ENCODE measurements at places on chromosomes 12 and 14. TPM values are rescaled to one million over a fixed set of nuclear protein-coding genes. Genes with fewer than 3 reads are reported as not detected.

GRCh38 chr12:27652174-27652763 is 44.0 kb upstream of the REP15 start:
- no peaks in the 10 kb centered on the region for H3K27me3 ChIP-seq
- no peak overlapping the region for H3K27ac ChIP-seq
- peaks cover 7% of the 10 kb centered on the region for H3K36me3 ChIP-seq
- no peak overlapping the region for H3K4me3 ChIP-seq
- H3K4me1 ChIP-seq = no peaks in the 10 kb centered on the region

Gene STAB2
- total RNA-seq = 1.3 TPM

GRCh38 chr12:22797701-22798100 is 172.7 kb downstream of the ETNK1 start:
- H3K27ac ChIP-seq = no peak overlapping the region
- H3K27me3 ChIP-seq = no peaks in the 10 kb centered on the region
- H3K36me3 ChIP-seq = no peaks in the 10 kb centered on the region
- H3K4me1 ChIP-seq = no peaks in the 10 kb centered on the region
- peak; percentile 16 for DNase-seq

Gene DBX2
- total RNA-seq = 0.22 TPM

DNA sequence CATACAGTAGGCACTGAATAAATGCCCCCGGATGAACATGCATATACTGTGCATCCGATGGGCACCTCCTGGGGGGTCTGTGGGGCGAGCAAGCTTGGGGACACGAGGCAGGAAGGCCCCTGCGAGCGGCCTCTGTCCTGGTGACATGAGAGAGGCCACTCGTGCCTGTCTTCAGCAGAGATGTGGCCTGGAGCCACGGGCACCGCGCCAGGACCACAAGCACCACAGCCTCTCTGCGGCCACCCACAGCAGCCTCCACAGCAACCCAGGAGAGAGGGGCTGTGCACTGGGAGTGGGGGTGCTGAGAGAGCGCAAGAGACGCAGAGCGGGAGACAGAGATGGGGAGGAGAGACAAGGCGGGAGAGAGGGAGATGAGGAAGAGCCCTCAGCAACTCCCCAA is 118.5 kb downstream of the RFLNA start:
- H3K36me3 ChIP-seq = peaks cover 78% of the 10 kb centered on the region
- H3K27ac ChIP-seq = no peak overlapping the region
- H3K4me3 ChIP-seq = no peak overlapping the region
- H3K27me3 ChIP-seq = no peaks in the 10 kb centered on the region
- H3K4me1 ChIP-seq = peaks cover 57% of the 10 kb centered on the region
- no peak for DNase-seq

- DNase-seq = no peak
- H3K27me3 ChIP-seq = peaks cover 57% of the 10 kb centered on the region
- peaks cover 27% of the 10 kb centered on the region for H3K36me3 ChIP-seq
- no peak overlapping the region for H3K27ac ChIP-seq
- H3K4me3 ChIP-seq = no peak overlapping the region
These were observed 997 bp downstream of the CYP27B1 start for GRCh38 chr12:57765698-57766463.

DNA sequence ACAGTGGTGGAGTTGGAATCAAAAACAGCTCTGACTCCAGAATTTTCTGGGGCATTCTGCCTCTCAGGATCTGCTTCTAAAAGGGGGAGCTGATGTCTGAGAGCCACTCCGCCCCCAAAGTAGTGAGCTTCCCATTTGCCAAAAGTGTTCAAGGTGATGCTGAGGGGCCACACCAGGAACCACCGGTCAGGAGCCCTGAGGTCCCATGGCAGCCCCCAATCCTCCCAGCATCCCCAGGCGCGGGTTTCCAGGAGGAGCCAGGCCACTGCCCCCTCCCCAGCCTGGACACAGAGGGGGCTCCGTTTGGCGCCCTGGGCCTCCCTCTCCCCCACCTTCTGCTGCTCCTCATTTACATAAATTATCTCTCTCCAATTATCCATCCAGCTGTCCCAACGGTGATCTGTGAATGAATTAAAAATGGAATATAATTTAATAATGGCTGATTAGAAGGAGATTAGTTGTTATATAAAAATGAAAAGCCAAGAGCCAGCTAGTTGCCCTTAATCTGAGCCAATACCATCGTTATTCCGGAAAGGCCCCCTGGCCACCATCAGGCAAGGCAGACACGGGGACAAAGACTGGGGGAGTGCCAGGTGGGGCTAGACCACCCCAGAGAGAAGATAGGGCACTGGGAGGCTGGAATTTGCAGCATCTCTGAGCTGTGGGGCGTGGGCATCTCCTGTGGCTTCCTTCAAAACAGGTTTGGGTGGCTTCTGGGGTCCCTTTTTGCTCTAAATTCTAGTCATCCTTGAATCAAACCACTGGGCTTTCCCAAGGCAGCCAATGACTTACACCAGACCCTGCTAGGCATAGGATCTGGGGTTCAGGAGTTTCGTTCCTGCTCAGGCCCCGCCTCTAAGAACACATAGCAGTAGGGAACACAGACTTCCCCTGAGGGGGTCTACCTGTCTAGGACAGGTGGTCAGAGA is 19.7 kb upstream of the VSX2 start:
- peaks cover 40% of the 10 kb centered on the region for H3K27me3 ChIP-seq
- H3K36me3 ChIP-seq = no peaks in the 10 kb centered on the region
- no peak for DNase-seq
- peaks cover 3% of the 10 kb centered on the region for H3K4me1 ChIP-seq

Gene PRPH
- 1.4 TPM for total RNA-seq

- H3K4me3 ChIP-seq = no peak overlapping the region
- peak; percentile 47 for DNase-seq
- H3K36me3 ChIP-seq = no peaks in the 10 kb centered on the region
- no peak overlapping the region for H3K27ac ChIP-seq
- H3K27me3 ChIP-seq = no peaks in the 10 kb centered on the region
These were observed 21.9 kb upstream of the FSCB start for GRCh38 chr14:44529026-44529425.

GRCh38 chr14:69096246-69096645 is 56.7 kb downstream of the DCAF5 start:
- H3K36me3 ChIP-seq = peaks cover 18% of the 10 kb centered on the region
- DNase-seq = no peak
- no peaks in the 10 kb centered on the region for H3K27me3 ChIP-seq
- no peak overlapping the region for H3K4me3 ChIP-seq

GRCh38 chr12:95216711-95217376 is 423 bp downstream of the FGD6 start:
- H3K4me1 ChIP-seq = no peaks in the 10 kb centered on the region
- H3K4me3 ChIP-seq = peak overlapping the region; percentile 80
- H3K27ac ChIP-seq = peak overlapping the region; percentile 93
- DNase-seq = no peak
- no peaks in the 10 kb centered on the region for H3K27me3 ChIP-seq

GRCh38 chr14:54642801-54643695 is 76.1 kb downstream of the SAMD4A start:
- H3K36me3 ChIP-seq = no peaks in the 10 kb centered on the region
- H3K27me3 ChIP-seq = no peaks in the 10 kb centered on the region
- peak; percentile 48 for DNase-seq
- no peak overlapping the region for H3K4me3 ChIP-seq
- H3K4me1 ChIP-seq = peaks cover 34% of the 10 kb centered on the region

GRCh38 chr14:74859757-74860552 is 16.0 kb downstream of the PROX2 start:
- no peaks in the 10 kb centered on the region for H3K4me1 ChIP-seq
- H3K4me3 ChIP-seq = no peak overlapping the region
- no peaks in the 10 kb centered on the region for H3K27me3 ChIP-seq
- H3K27ac ChIP-seq = no peak overlapping the region
- no peak for DNase-seq

- DNase-seq = peak; percentile 69
- H3K4me1 ChIP-seq = peaks cover 6% of the 10 kb centered on the region
- no peaks in the 10 kb centered on the region for H3K36me3 ChIP-seq
- no peak within 1 kb of the TSS for H3K27ac ChIP-seq
- peak within 1 kb of the TSS; percentile 60 for H3K4me3 ChIP-seq
These were observed at the start of gene LRRC9 for GRCh38 chr14:59919570-59920377. TSS of gene LRRC9 (plus strand) at chr14:59920144.

GRCh38 chr12:114776731-114777442 is 92.9 kb upstream of the TBX3 start:
- H3K4me3 ChIP-seq = no peak overlapping the region
- DNase-seq = no peak
- H3K27ac ChIP-seq = no peak overlapping the region
- no peaks in the 10 kb centered on the region for H3K27me3 ChIP-seq
- H3K4me1 ChIP-seq = no peaks in the 10 kb centered on the region
- H3K36me3 ChIP-seq = no peaks in the 10 kb centered on the region

DNA sequence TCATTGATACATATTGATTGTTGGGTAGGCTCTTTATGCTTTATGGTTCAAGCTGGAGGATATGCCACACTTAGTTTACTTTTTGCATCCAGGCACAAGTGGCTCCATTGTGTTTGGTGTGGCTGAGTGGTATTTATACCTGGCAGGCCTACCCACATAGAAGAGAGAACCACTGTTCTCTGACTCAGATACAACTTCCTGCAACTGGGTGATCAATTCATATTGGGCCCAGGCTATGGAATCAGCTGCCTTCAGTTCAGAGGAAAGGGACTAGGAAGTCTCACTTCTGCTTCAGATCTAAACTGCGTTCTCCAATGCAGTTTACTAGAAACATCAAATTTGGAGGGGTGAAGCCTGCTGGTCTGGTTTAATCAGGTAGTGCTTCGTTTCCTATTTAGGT is 49.8 kb upstream of the LRRK2 start:
- H3K4me1 ChIP-seq = no peaks in the 10 kb centered on the region
- no peaks in the 10 kb centered on the region for H3K36me3 ChIP-seq
- no peak for DNase-seq
- H3K4me3 ChIP-seq = no peak overlapping the region

- DNase-seq = no peak
- H3K27ac ChIP-seq = peak overlapping the region; percentile 35
- H3K36me3 ChIP-seq = peaks cover 34% of the 10 kb centered on the region
- no peaks in the 10 kb centered on the region for H3K27me3 ChIP-seq
- peaks cover 20% of the 10 kb centered on the region for H3K4me1 ChIP-seq
These were observed 97.8 kb downstream of the LGMN start for GRCh38 chr14:92650581-92651105.

DNA sequence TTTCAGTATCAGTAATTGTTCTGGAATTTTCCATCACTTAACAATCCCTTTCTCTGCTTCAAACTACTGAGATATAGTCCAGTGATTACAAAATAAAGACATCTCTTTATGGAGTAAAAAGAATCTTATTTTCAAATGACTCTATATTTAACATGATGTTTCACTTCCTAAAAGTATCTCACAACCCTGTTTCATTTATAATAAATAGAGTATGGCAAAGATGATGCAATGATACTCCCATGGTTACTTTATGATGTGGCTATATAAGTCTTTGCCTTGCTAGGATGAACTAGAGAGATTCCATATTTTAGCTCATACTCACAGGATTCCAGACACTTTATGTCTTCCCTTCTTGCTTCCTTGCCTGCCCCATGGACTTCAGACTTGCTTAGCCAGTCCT is 953.5 kb upstream of the MDGA2 start:
- H3K27me3 ChIP-seq = no peaks in the 10 kb centered on the region
- H3K4me3 ChIP-seq = no peak overlapping the region
- H3K27ac ChIP-seq = no peak overlapping the region
- no peaks in the 10 kb centered on the region for H3K36me3 ChIP-seq
- H3K4me1 ChIP-seq = no peaks in the 10 kb centered on the region

DNA sequence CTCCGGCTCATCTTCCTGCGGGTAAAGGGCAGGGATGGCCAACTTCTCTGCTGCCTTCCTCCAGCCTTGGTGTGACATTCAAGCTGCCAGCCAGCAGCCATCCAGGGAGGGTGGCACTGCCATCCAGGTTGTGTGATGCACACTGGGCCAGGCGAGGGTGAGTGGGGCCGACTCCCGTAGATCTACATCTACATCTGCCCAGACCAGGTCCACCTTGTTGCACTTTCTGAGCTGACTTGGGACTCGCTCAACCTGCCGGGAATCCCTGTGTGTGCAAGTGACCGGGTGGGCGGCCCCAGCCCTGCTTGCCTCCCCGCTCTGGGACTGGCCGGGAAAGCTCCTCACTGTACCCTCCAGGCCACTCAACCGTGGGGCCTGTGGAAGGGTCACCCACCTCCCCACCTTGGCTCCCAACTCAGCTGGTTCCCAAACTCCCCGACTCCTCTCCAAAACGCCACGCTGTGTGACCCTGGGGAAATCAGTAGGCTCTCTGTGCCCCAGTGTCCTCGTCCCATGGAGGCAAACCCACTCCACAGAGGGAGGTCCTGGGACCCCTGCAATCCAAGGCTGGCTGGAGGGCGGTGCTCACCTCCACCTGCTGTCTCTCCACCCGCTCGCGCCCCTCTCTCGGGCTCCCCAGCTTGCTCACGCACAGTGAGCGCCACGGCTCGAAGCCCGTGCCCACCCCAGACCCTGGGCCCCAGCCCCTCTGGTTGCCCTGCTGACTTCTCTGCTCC is 14.7 kb downstream of the JAG2 start:
- peaks cover 48% of the 10 kb centered on the region for H3K4me1 ChIP-seq
- peak overlapping the region; percentile 89 for H3K27ac ChIP-seq
- H3K4me3 ChIP-seq = no peak overlapping the region
- DNase-seq = no peak

Gene KRR1
- total RNA-seq = 66.9 TPM

DNA sequence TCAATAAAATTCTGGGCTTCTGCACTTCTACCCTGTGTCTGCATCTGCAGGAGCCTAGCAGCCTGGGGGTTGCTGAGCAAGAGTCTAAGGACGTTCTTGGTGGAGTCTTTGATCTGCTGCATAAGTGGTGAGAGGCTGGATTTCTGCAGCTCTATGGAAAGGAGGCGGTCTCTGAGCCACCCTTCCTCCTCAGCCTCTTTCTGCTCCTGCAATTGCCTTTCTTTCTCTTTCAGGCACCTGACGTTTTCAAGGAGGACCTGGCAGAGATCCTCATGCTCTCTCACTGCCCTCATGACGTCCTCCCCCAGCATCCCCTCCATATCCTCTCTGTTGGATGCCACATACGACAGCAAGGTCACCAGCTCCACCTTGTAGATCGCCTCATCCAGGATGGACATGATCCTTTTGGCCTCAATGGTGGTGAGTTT is 13.6 kb upstream of the TPCN1 start:
- no peaks in the 10 kb centered on the region for H3K27me3 ChIP-seq
- no peak overlapping the region for H3K27ac ChIP-seq
- no peaks in the 10 kb centered on the region for H3K36me3 ChIP-seq
- no peak for DNase-seq

DNA sequence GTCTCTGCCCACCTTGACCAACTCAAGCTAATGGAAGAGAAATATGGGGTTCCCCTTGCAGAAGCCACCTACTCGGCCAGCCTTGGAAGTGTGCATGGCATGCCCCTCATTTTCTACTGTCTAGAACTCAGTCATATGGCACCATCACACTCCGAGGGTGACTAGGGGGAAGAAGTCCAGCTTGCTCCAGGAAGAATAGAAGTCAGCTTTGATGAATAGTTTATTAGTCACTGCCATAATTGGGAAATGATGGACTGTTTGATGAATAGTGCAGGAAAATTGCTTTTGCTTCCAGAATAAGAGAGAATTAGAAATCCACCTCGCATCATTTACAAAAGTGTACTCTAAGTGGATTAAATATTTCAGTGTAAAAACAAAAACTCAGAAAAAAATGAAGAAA is 1030.6 kb downstream of the VRK1 start:
- DNase-seq = no peak
- no peaks in the 10 kb centered on the region for H3K27me3 ChIP-seq
- H3K4me3 ChIP-seq = no peak overlapping the region
- no peaks in the 10 kb centered on the region for H3K36me3 ChIP-seq

- H3K4me1 ChIP-seq = no peaks in the 10 kb centered on the region
- H3K27me3 ChIP-seq = no peaks in the 10 kb centered on the region
- no peak overlapping the region for H3K4me3 ChIP-seq
- no peak overlapping the region for H3K27ac ChIP-seq
These were observed 109.7 kb downstream of the EML1 start for GRCh38 chr14:99902925-99903324.

Gene PTPN6
- 5.8 TPM for total RNA-seq
